ENCODE measurements at places on chromosomes 12 and 14.

- no peak for DNase-seq
These were observed 59.8 kb downstream of the SUDS3 start for GRCh38 chr12:118436002-118436730.

DNA sequence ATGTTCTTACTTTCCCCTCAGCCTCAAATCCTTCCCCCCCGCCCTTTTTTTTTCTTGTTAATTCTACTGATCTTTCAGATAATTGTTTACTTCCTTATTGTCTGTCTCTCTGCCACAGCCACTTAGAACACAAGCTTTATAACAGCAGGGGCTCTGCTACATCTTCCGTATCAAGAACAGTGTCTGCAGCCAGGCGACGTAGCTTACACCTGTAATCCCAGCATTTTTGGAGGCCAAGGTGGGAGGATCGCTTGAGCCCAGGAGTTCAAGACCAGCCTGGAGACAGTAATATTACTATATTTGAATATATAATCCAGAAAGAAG, 5.4 kb downstream of the SOS2 start:
- DNase-seq = no peak

- no peak for DNase-seq
These were observed 69.8 kb upstream of the PYGL start for GRCh38 chr14:51014086-51014485.

GRCh38 chr12:122849352-122850047, 14.2 kb downstream of the HIP1R start:
- DNase-seq = no peak

GRCh38 chr14:104677512-104678332, 11.7 kb upstream of the INF2 start:
- peak; percentile 96 for DNase-seq

DNA sequence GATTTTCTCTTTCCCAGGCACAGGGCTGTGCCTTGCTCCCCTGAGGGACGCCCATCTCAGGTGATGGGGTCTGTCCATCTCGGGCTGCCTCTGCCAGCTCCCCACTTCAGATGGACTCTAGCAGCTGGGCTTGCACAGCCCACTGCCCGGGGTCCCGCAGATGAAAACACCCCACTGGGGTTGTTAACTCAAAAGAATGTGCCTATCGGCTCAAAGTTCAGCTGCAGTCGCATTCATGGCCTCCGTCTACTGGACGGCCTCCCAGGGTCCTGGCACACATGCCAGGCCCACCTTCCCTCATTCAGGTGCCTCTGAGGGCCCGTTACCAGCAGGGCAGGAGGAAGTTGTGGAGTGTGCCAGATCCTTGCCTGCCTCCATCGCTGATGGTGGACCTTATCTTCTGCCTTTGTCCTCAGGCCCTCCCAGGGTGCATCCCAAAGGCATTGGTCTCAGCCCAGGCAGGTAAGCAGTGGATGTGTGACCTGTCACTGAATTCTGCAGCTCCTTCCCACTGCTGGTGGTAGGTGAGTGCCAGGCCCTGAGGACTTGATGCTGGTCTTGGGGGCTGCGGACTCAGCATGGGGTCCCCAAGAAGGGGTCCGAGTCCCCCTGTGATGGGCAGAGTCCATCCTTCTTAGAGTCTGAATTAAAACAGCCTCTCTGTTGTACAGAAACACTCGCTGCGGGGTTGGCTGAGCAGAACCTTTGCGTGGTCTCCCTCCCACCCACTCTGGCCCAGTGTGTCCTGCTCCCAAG, 324.6 kb upstream of the DIO3 start:
- DNase-seq = no peak

DNA sequence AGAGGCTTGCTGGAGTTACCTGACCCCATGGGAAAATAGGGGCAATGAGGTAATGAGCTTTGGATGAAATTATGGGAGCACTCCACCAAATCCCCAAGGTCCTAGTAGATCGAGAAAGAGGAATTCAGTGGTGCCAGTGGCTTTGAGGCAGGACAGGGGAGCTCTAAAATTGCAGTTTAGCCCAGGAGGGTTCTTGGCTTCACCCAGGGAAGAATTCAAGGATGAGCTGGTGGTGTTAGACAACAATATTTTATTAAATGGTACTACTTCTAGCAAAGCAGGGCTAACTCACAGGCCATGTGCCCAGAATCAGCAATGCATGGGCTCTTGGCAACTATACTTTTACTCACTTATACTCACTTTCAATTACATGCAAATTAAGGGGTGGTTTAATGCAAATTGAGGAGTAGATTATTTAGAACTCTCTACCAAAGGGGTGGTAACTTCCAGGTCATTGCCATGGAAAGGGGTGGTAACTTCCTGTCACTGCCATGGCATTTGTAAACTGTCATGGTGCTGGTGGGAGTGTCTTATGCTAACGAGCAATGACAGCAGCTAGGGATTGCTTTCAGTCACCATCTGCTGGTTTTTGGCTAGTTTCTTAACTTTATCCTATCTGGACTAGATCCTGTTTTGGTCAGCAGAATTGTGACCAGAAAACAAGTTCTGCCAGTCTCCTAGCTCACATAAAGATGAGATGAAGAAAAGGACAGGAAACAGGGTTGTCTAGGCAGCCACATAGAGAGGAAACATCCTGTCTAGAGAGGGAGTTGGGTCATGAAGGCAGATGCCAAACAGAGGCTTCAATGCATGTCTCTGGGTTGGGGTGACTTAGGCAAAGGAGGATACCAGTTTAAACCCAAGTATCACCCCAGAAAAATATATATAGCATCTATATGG, 64.7 kb downstream of the ZNF641 start:
- no peak for DNase-seq

- DNase-seq = no peak
These were observed 61.7 kb downstream of the PPM1H start for GRCh38 chr12:62873116-62873825.

All from right kidney (tissue), 9 donors.